ENCODE measurements at places on chromosomes 3 and 15.

DNA sequence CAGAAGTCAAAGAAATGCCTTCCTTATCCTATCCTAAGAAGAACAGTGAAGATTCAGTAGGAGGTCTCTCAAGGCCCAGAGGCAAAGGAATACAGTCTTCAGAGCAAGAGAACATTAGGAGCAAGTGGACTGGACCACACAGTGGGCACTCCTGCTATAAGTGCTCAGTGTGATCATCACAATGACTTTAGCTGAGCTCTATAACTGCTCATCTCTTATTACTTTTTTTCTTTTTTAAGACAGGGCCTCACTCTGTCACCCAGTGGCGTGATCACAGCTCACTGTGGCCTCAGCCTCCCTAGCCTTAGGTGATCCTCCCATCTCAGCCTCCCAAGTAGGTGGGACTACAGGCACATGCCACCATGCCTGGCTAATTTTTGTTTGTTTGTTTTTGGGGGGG is 48.1 kb downstream of the COL8A1 start:
- no peak for DNase-seq

DNA sequence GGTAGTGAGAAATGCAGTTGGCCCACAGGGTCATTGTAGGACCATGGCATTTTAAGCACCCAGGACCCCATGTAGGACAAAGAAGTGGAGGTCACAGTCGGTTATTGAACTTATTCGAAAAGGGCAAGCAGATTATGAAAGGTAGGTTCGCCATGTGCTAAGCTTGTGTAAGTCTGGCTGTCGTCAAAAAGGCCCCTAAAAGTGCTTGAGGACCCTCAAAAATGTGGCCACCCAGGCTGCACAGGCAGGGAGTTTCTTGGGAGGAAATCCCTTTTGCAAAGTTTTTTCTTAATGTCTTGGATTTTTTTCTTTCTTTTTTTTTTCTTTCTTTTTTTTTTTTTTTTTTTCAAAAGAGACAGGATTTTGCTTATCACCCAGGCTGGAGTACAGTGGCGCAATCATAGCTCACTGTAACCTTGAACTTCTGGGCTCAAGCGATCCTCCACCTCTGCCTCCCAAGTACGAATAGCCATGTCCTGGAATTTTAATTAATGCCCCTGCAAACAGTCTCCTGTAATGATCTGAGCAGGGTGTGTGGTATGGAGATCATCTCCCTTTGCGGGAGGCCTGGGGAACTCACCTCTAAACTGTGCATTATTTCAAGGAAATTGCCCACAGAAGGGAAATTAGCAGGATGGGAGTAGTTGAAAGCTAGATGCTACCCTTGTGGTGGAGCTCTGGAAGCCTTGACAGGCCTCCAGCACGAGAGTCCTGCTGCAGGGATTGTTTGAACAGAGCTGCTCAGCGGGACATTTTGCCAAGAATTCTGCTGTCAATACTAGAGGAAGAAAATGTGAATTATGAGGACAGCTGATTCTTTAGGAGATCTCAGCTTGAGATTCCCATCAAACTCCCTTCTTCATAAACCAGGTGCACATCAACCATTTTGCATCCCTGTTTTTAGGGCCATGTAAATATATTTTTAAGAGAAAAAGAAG is 28.4 kb downstream of the THSD4 start:
- DNase-seq = no peak

DNA sequence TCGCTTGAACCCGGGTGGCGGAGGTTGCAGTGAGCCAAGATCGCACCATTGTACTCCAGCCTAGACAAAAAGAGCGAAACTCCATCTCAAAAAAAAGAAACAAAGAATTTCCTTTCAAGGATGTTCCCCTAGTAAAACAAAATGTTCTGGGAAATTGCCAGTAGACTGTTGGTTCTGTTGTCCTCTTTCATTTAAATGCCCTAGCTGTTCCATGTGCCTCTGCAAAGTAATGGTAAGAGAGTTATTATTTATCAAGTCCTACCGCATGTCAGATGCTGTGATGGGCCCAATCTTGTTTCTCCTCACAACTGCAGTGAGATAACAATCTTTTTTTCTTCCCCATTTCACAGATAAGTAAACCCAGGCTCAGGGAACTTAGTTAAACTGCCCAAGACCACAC is 254.3 kb upstream of the TPM1 start:
- no peak for DNase-seq

DNA sequence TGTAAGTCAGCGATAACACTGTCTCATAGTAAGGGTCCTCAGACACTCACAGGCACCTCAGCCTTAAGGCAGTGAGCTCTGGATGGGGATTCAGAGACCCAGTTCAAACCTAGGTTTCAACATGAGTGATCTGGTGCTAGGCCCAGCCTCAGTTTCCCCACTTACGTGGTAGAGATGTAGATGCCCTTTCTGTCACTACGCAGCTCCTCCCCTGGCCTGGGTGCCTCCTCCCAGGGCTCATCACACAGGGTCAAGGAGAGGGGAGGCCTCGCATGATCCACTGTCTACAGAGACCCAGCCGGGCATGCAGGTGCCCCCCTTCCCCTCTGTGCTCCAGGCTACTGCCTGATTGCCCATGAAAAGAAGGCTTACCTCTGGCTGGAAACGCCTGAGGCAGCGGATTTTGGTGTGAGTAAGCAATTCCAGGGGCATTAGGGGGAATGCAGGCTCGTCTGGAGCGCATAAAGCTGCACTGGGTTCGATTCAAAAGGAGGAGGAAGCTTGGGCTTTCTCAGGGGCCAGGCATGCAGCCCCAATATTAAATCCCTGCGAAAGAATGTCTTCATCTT is 69.8 kb upstream of the ANKRD34C start:
- no peak for DNase-seq

DNA sequence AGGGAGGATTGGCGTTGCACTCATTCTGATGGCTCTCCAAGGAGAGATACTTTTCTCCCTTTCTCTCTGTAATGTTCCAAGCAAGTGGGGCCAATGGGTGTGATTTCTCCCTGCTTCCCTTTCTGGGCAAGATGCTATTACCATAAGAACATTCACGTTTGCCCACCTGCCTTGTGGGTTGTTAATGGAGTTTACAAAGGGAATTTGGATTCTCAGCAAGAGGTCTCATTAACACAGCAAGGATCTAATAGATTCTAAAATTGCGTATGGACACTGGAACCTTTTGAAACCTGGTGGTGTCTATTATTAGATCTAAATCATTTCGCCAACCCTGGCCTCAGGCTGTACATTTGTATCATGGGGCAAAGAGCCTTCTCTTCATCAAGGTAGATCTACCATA is 74.1 kb downstream of the SLCO3A1 start:
- no peak for DNase-seq

DNA sequence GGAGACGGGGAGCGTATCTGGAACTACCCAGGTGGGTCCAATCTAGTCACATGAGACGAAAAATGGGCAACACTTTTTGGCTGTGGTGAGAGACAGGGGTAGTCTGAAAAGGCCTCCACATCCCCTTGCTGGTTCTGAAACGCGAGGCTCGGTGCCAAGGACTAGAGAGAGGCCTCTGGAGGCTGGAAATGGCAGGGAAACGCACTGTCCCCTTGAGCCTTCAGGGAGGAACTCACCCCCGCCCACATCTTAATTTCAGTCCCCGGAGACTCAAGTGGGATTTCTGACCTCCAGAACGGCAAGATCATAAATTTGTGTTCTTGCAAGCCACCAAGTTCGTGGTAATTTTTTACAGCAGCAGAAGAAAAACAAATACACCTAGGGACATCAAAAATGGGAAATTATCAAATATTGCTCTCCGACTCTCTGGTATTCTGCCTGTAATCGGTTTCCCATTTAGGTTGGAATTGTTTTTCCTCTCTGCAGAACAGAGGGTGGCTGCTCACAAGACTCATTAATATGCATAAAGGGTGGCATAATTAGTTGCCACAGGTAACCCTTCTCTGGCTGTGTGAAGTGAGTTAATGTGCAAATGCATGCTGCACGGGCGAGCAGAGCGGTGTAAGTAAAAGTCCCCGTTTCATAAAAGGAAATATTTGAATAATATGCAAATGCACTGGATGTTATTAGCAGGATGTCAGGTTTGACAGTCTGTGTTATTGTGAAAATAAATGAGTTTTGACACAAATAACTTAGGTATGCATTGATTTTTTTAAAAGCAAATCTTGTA is 185.7 kb downstream of the ARRDC4 start:
- no peak for DNase-seq

GRCh38 chr15:100560323-100560722 is 31.6 kb upstream of the CERS3 start:
- no peak for DNase-seq

GRCh38 chr15:23441204-23441603 is 5.8 kb downstream of the GOLGA6L2 start:
- DNase-seq = no peak

DNA sequence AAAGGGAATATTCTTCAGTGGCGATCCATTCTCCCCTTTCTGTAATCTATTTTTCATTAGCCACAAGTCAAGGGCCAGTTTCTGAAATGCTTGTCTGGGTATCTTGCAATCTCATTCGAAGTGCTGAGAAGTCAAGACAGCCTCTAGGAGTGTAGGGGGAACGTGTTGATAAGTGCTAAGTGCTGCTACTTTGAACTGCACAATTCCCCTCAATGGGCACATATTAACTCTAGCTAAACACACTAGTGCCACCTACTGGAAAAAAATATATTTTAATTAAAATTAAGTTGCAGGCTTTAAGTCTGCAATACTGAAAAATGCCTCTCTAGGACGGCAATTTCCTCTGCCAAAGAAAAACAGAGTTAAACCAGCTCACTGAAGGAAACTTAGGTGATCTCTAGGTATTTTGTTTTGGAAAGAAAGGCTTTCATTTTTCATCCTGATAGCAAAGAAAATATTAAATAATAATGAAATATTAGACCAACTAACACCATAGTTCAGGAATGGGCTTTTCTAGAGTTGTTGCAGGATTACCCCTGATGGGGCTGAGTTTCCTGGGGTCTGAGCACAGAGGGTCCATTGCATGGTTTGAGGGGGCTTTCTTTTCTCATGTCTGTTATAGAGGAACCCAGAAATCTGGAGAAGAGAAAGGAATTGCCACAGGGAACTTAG is 181.9 kb upstream of the KBTBD8 start:
- peak; percentile 32 for DNase-seq

DNA sequence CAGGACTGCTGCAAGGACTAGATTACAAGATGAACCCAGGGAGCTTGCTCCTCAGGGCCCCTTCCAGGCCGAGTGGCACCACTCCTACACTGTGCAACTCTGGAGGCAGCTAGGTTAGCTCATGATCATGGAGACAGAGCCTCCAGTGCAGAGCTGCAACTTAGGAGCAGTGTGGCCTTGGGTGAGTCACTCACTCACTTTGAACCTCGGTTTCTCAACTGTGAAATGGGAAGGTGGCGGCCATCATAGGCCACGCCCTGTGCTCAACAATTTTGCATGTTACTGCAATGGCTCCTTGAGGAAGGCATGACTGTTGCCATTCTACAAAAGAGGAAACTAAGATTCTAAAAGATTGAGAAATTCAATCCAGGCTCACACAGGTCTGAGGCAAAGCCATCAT is 11.2 kb upstream of the CXCR6 start:
- no peak for DNase-seq

- DNase-seq = no peak
Observed at GRCh38 chr3:19384868-19385267, 236.6 kb downstream of the KCNH8 start.

GRCh38 chr3:161104561-161105551 is at the start of gene B3GALNT1:
TSS of gene B3GALNT1 (minus strand) at chr3:161105349. CDS start at chr3:161086754, 18,595 bp downstream.
- peak; percentile 64 for DNase-seq

GRCh38 chr3:9696480-9697220 is 7.0 kb upstream of the CPNE9 start:
- DNase-seq = no peak

GRCh38 chr3:11136116-11136515 is 18.2 kb upstream of the HRH1 start:
- no peak for DNase-seq

- no peak for DNase-seq
Observed at GRCh38 chr3:36923523-36923943, 21.3 kb downstream of the TRANK1 start.

- no peak for DNase-seq
Observed at GRCh38 chr3:34132069-34132692, 333.8 kb downstream of the PDCD6IP start.

GRCh38 chr3:68880632-68881031 is 51.7 kb downstream of the TAFA4 start:
- DNase-seq = no peak

- DNase-seq = no peak
Observed at GRCh38 chr3:186180151-186180550, 71.3 kb upstream of the ETV5 start.

DNA sequence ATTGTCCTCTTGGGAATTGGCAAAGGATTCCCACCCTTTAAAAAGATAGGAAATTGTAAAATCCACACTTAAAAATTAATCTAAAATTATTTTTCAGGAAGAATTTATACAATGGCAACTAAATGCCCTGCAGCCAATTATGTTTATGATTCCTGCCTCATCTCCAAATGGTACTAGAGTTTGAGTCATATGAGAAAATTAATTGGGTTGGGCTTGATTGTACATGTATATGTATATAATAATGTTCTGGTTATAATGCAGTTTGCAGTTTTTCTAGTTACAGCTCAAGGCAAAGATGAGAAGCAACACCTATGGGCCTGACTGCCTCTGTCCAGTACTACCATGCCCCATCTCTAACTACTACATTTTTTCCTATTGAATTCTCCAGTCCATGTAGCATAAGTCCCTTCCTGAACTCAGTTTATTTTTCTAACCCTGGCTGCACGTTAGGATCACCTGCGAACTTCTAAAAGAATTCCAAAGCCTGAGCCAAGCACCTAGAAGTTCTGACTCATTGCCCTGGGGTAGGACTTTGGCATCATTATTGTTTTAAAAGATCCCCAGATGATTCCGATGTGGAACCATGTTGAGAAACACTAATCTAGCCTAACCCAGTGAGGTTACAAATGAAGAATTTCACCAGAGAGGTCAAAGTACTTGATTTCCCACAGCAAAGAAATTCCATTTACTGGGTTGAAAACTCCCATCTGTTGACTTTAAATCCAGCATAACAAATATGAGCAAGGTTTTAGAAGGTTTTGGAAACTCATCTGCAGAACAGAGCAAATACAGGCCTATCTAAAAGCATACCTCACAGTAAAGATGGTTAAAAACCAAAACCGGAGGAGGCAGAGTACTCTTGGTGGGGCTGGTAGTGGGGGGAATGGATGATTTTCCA is 19.4 kb downstream of the TGFBR2 start:
- no peak for DNase-seq

GRCh38 chr3:197404030-197404429 is 105.6 kb upstream of the DLG1 start:
- DNase-seq = no peak

DNA sequence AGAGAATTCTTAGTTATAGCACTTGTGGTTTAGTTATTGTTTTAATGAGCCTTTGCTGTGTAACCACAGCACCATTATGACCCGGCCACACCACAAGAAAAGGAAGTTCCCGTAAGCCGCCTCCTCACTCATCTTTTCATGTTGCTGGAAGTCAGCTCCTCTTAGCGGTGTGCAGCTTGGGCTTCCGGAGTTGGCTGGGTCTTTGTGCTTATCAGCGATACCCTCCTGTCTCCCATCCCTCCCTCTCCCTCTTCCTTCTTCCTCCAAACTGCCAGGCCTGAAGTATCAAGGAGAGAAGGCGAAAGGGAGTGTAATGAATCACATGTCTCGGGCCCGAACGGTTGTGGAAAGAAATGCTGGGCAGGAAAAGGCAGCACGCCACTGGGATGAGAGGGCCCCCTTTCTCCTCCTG is 353.5 kb downstream of the MCTP2 start:
- no peak for DNase-seq

GRCh38 chr3:37675833-37676596 is 185.7 kb upstream of the CTDSPL start:
- no peak for DNase-seq

GRCh38 chr15:35181538-35181937 is 96.4 kb upstream of the NANOGP8 start:
- DNase-seq = no peak
